GM12864 (cell line): ENCODE measurements at places on chromosomes 1 and 21.

DNA sequence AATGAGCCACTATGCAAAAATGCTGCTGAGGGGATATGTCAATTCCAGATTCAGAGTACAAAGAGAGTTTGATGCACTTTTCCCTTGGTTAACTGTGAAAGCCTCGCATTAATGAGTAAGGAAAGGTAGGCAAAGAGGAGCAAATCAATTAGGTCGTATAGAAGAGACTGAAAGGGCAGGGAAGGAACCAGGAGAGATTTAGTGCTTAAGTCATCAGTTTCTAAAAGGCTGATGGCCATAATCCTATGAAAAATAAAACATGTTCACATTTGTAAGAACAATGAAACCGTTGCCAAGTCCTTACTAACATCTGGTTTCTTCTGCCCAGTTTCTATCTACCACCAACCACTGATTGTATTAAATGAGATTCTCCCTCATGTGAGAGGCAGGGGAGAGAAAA lies 118.4 kb upstream of the PALMD start:
- no peak for DNase-seq

DNA sequence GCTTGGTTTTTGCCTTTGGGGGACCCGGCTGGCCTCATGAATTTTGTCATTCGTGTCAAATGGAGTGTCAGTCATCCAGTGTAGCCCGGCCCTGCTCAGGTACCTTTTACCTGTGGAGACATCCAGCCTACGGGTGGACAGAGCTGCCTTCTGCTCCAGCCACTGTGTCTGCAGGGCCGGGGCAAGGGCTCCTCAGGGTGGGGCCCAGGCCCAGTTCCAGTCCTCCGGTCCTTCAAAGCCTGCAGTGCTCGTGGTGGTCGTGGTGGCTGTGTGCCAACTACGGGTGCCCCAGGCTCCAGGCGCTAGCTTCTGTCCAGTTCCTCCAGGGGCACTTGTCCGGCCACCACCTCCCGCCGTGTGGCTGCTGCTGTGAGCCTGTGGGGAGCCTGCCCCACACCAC lies 54.8 kb downstream of the TRIM11 start:
- no peak for DNase-seq

GRCh38 chr1:66556161-66556611 lies 22.2 kb downstream of the SGIP1 start:
- no peak for DNase-seq

DNA sequence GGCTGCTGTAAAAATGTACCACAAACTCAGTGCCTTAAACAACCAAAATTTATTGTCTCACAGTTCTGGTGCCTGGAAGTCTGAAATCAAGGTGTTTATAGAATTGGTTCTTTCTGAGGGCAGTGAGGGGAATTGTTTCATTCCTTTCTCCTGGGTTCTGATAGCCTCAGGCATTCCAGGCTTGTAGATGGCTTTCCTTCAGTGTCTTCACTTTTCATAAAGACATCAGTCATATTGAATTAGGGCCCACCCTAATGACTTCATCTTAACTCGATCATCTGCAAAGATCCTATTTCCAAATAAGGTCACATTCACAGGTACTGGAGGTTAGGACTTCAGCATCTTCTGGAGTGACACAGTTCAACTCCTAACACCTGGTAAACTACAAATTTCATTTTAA lies 15.0 kb downstream of the CDKN2C start:
- DNase-seq = no peak

DNA sequence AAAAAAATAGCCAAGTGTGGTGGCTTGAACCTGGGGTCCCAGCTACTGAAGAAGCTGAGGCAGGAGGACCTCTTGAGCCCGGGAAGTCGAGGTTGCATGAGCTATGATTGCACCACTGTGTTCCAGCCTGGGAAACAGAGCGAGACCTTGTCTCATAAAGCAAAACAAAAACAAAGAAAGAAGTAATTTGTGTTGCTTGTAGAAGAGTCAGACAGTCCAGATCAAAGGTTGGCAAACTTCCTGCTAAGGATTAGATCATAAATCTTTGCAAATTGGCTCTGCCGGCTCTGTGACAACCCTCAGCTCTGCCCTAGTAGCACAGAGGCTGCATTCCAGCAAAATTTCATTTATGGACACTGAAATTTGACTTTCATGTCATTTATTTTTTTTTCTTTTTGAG lies 19.0 kb upstream of the MFN2 start:
- DNase-seq = no peak

- no peak for DNase-seq
Measured at GRCh38 chr1:21507511-21508270, 1.5 kb upstream of the ALPL start.

GRCh38 chr1:101194746-101195145 lies 42.1 kb upstream of the S1PR1 start:
- no peak for DNase-seq

DNA sequence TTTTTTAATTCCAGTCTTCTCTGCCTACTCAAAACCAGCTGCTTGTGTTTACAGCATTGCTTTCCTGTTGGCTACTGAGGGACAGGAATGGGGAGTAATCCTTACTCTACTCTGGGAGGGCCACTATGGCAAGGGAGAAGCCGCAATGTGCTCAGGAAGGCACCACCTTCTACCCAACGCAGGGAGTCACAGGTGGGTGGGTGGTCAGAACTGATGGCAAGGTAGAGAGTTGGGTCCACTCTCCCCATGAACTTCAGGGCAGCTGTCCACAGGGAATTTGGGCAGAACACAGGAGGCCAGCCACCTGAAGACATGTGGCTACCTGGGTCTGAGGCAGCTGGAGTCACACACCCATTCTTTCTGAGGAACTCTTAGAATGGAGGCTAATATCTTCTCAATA lies 40.5 kb upstream of the HMGB4 start:
- DNase-seq = no peak

DNA sequence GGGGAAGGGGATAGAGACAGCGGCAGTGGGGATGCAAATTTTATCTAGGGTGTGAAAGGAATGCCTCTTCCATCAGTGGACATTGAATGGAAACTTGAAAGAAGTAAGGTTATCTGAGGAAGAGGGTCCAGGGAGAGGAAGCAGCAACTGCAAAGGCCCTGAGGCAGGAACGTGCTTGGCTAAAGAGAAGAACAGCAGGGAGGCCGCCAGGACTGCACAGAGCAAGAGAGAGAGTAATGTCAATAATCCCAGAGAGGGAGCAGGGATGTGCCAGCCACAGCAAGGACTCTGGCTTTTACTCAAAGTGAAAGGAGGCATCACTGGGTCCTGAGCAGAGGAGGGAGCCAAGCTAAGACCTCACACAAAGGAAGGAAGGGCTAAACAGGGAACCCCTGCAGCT lies 50.9 kb downstream of the KCND3 start:
- DNase-seq = no peak

GRCh38 chr1:88979749-88980116 lies 12.7 kb downstream of the KYAT3 start:
- no peak for DNase-seq

DNA sequence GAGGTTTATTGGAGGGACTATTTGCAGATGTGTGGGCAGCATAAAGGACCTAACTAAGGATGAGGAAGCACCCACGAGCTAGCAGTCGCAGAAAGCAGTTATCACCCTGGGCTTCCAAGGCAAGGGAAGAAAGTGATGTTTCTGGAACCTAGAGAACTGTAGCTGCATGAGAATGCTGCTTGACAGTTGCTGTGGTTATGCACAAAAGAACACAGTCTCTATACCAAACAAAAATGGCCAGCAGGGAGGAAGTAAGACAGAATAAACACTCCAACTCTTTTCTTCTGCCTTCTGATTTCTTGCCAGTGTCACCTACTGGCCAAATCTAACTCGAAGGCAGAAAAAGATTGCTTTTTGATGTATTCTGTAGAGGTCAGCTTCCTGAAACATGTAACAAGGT lies 190.2 kb downstream of the RASAL2 start:
- DNase-seq = no peak

GRCh38 chr1:48069662-48070395 lies 72.6 kb upstream of the TRABD2B start:
- DNase-seq = no peak

DNA sequence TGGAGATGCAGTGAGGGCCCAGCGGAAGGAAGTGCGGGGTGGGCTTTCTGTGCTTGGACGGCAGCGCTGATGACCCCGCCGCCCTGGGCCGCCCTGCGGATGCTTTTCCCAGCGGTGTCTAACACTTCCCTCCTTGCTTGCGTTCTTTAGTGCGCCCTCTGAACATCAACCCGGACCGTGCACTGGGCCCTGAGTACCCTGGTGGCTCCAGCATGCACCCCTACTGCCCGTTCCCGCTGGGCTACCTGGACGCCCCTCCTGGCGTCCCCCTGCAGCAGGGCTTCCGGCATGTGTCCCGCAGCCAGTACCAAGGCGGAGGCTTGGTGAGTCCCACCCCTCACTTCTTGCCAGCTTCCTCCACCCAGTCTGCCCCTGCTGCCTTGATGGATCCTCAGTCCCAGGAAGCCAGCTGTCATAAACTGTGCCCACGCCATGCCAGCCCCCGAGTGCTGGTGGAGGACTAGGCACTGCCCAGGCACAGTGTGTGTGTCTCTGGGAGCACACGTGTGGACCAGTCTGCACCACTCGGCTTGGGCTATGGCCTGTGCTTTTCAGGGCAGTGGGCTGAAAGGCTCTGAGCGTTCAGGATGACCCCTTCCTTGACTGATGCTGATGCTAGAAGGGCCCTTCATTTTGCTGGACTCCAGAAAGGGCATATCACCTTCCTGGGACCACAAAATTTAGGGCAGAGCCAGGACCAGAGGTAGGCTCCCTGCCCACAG lies 2.3 kb downstream of the DMRTB1 start:
- no peak for DNase-seq

DNA sequence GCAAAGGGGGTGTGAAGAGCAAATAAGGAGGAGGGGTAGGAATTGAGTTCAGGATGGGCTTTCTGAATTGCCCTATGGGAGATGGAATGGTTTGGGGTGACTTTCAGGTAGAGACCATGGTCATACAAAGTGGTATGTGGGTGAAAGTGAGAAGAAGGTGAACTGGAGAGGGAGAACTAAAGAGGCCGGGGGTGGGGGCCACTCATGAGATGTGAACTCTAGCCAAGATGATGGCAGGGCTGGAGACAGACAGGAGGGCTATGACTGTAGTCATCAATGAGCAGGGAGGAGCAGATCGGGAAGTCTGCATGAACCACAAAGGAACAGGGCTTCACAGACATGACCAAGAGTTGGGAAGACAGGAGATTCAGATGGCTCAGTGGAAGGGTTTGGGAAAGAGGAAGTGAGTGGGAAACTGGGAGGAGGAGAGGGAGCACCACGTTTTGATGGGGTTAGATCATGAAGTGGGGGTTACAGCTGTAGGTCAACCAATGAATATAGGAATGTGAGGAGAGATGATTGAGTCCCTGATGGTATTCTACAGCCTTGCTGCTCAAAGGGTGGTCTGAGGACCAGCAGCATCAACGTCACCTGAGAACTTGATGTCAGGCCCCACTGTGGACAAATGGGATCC lies 20.7 kb upstream of the LRRC8D start:
- no peak for DNase-seq

- DNase-seq = no peak
Measured at GRCh38 chr1:113938192-113938591, 9.1 kb downstream of the HIPK1 start.

DNA sequence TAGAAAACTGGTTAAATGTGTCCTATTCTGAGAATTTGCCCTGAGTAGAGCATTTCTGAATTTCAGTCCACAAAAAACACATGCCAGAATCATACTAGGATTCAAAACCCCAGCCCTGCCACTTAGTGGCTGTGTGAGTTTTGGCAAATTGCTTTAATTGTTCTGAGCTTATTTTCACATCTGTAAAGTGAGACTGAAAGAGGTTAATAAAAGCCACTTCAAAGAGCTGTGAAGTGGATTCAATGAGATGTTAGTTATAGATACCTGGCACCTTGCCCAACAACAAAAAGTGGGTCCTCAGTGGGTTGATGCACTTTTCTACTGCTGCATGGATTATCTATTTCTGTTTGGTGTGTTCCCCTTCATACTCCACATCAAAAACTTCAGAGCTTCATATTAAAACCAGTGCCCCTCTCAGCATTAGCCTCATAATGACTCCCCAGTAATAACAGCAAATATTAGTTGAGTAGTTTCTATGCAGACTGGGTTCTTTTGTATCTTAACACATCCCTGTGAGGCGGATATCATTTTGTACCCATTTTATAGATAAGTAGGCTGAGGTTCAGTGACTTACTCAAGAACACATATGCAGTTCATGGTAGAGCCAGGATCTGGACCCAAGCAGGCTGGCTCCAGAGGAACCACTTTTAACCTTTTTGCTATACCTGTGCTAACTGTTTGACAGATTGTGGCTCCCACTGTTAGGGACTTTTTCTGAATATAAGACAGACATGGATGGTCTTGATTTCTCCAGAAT lies 14.2 kb upstream of the ADORA3 start:
- DNase-seq = no peak

DNA sequence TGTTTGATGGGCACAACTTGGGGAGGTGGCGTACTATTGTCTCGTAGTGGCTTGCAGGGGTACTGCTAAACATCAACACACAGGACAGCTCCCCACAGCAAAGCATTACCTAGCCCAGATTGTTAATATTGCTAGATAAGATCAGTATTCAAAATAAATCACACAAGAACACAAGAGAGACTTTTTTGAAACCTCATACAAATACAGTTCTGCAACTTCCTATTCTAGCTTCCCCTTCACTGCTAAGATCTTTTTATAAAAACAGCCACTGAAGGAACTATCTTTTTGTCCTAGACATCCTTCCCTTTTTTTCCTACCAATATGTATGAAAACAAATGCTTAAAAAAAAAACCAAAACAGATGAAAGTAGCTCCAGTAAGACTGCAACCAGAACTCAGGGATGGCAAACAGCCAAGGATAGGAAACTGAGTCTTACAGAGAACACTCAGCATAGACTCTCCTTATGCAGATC lies 137.8 kb upstream of the KRTAP19-8 start:
- no peak for DNase-seq

DNA sequence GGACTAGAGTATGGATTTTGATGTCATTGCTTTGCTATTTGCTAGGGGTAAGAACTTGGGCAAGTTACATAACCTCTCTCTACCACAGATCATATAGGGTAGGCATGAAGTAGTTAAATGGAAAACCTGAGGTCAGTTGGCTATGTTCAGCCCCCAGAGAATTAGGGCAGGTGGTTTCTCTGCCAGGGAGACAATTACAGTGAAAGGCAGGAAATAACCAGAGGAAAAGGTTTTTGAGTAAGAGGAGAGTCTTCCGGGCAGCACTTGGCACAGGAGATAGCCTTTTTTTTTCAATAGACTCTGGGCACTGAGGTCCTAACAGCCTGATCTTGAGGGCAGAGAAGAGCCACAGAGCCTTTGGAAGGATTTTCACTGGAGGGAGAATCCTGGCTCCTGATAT lies 16.7 kb upstream of the SERBP1 start:
- DNase-seq = no peak
